Stimulated activated memory B cell treated with anti-CD40 and anti-IgM and Interleukin-4, amounts not matched to agents 10 μg/mL and 1 μg/mL and 100 μg/mL, for 72 hours (primary cell): ENCODE measurements at places on chromosomes 6 and 20.

DNA sequence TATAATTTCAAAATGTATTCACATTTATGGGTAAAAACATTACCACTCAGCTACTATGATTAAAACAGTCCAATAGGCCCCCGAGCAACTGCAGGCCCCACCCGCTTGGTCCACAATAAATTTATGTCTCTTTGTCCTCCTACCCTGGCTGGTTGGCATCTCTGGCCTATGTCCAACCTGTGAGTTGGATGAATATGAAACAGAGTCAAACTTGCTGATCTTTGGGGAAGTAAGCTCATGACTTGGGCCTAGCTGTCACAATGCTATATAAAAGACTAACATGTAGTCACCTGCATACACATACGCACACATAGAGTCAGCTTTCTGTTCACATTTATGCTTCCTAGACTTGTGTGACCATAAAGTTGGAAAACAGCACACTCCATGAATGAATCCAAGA, 20.5 kb downstream of the MAP7 start:
- ATAC-seq, result no peak

- no peak for ATAC-seq
Measured at GRCh38 chr20:4324611-4325243, 309.4 kb upstream of the RNF24 start.

GRCh38 chr20:50758992-50759391, 27.6 kb downstream of the PARD6B start:
- ATAC-seq, result no peak

DNA sequence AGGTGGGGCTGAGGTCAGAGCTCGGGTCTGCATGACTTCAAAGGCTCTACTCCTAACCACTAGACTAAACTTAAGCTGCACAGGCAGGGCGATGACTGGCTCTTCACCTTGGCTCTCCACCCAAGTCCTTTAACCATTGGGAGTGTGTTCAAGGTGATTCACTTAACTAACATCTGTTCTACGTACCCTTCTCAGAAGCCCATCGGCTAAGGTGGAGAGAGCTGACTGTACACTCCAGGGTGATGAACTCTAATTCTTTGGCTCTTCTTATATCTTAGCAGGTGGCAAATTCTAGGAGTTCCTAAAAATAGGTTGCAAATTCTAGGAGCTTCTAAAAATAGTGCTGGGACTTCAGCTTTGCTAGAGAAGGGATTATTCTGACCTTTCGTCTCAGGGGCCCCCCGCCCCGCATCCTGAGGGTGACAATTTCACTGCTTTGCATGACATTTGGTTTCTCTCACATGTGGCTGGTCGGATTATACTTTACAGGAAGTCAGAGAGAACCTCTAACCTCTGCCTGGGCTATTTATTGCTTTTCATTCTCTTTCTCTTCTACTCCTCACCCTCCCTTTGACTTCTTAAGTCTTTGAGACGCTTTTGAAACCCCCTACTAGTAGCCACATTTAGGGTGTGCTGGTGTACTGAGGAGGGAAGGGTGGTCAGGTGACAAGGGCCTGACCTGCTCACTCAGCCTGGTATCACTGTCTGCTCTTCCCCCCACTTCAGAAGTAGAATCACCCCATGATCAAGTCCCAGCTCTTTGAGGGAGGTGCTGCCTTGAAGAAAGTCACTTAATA, 55.5 kb downstream of the PRDM1 start:
- peak; percentile 76 for ATAC-seq

GRCh38 chr6:116847227-116847626, 18.3 kb upstream of the GPRC6A start:
- no peak for ATAC-seq

GRCh38 chr6:3455147-3455568, 1.7 kb downstream of the SLC22A23 start:
- ATAC-seq, result no peak

GRCh38 chr6:1585669-1586049, 24.1 kb upstream of the FOXC1 start:
- ATAC-seq, result no peak

GRCh38 chr20:11766961-11767360, 150.7 kb upstream of the BTBD3 start:
- ATAC-seq, result no peak

DNA sequence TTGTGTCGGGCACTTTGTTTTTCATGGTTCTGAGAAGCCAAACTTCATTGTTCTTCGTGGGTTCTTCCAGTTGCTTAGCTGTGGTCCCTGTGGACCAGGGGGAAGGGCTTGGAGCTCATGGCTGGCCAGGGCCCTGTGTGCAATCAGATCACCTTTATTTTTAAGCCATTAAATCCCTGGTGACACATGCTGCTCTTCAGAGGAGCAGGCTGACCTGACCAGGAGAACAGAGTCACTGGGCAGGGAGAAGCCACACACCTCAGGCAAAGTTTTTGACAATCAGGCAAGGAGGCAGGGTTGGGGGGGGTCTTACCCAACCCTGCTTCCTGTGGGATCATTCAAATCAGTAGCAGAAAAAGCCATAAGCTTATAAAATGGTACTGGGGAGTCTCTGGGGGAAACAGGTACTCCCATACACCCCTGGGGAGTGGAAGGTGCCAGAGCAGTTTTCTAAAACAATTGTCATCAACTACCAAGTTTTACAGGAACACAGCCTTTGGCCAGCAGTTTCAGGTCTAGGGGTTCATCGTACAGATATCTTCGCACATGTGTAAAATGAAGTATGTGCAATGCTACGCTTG, 37.0 kb upstream of the PREX1 start:
- no peak for ATAC-seq

DNA sequence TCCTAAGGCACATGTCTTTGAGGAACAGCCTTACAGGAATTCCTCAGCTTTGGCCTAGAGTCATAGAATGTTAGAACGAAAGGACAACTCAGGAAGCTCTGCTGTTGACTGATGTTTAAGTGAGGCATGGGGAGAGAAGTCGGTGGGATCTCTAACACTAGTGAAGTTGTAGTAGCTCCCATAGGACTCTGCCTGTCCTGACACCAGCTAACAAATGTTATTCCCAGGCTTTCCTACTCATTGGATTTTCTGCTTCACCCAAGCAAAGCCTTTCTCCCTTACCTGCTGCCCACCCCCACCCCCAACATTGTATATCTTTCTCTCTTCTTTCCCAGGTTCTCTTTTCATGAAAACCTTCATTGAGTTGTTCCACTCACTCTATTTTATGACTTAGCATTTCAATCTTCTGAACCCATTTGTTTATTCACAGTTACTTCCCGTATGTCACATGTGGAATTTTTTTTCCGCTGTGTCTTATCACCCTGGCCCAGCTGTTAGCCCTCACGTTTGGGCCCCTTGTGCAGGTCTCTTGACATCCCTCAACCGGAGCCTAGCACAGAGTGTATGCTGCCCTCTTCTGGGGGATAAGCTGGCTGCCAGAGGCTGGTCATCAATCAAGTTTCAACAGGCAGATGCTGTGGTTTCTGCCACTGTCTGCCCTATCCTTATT, 39.2 kb upstream of the RNF8 start:
- ATAC-seq, result no peak

DNA sequence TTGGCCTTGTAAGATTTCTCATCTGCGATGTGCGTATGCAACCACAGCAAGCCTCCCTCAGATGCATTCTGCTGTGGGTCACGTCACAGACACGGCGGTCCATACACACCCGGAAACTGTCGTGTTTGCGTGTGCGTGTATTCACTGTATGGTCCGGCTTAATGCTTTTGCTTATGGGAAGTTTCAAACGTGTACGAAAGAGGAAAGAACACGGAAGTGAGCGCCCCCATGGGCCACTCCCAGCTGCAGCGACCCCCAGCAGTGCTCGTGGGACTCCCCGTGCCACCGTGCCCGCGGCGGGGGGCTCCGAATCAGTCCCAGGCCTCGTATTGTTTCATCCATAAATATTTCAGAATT, 10.2 kb downstream of the DLL1 start:
- ATAC-seq, result peak; percentile 54

DNA sequence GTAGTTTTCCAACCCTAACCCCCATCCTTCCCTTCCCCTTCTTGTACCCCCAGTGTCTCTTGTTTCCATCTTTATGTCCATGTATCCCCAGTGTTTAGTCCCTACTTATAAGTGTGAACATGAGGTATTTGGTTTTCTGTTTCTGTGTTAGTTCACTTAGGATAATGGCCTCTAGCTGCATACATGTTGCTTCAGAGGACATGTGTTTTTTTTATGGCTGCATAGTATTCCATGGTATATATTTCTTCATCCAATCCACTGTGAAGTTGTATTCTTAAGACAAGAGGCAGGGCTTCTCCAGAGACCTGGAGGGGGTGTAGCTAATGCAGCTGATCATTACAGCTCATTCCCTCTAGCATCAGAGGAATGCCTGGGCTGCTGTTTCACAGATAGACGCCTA, 4.2 kb downstream of the DNAH8 start:
- no peak for ATAC-seq

GRCh38 chr6:136703331-136703865, 88.9 kb downstream of the MAP3K5 start:
- no peak for ATAC-seq

- ATAC-seq, result no peak
Measured at GRCh38 chr6:89584539-89584938, 54.0 kb downstream of the LYRM2 start.

- no peak for ATAC-seq
Measured at GRCh38 chr6:88910922-88911778, 52.3 kb downstream of the RNGTT start.

DNA sequence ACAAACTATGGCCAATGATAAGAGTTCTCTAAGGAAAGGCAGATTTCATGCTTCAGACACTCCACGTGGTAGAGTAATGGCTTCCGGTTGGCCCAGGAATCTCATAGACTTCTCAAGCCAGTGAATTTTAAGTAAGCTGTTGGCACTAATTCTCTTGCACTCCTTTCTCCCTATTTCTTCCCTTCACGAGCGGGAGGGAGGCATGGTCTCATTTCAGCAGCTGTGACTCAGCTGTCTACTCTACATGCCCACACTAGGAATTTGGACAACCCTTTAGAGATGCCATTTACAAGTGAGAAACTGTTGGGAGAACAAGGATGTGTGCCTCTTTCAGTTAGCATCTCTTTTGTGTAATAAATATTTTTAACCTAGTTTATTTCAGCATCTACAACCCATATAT, 107.7 kb downstream of the PTPRK start:
- no peak for ATAC-seq

DNA sequence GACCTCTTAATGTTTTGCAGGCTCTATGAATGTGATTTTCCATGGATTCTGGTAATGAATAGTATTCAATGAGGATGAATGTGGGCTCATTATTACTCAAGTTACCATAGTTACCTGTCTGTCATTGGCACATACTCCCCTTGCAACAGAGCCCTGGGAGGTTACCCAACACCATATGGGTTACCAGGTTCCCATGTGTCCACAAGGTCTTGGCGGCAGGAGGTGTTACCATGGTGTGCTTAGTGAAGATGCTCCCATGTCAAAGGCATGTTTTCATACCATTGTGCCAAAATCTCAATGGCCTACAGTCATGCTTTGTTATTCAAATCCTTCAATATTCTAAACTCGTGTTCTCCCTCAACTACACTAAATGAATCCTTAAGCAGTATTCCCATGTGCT, 232.5 kb downstream of the HDGFL1 start:
- no peak for ATAC-seq

- no peak for ATAC-seq
Measured at GRCh38 chr6:169345146-169345545, 91.5 kb upstream of the THBS2 start.

- no peak for ATAC-seq
Measured at GRCh38 chr6:89830170-89830809, 610 bp downstream of the CASP8AP2 start.

GRCh38 chr6:106281088-106281487, 44.5 kb downstream of the ATG5 start:
- no peak for ATAC-seq

DNA sequence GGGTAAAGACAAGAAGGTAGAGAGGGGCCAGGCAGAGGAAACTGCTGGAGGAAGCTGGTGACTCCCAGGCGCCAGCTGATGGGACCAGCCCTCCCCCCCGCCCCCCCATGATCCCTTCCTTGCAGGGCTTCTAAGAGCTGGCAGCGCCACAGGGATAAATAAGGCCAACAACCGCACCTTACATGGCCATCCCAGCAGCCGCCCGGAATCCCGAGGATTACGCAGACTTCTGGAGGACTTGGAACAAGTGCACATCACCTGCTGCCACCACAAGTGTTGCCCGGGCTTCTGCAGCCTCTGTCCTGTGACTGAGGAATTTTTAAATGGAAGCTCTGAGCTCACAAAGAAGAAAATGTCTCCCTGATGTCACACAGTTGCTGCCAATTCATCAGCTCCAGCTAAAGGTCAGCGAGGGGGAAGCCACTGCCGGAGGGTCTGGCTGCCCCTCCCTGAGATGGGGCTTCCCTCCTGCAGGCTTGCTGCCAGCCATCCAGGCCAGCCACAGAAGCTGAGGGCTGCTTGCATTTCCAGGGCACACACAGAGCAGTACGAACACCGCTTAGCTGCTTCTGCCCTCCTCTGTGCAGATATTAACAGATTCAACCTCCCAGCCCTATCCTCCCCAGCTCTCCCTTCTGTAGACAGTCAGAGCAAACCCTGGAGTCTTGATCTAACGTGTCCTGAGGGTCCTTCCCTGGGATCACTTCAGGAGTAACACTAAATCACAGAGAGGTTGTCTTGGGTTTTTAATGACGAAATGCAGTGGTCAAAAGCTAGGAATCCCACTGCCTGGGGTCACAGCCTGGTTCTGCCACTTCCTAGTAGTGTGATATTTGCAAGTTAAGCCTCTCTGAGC, 38.6 kb upstream of the PIM1 start:
- no peak for ATAC-seq

DNA sequence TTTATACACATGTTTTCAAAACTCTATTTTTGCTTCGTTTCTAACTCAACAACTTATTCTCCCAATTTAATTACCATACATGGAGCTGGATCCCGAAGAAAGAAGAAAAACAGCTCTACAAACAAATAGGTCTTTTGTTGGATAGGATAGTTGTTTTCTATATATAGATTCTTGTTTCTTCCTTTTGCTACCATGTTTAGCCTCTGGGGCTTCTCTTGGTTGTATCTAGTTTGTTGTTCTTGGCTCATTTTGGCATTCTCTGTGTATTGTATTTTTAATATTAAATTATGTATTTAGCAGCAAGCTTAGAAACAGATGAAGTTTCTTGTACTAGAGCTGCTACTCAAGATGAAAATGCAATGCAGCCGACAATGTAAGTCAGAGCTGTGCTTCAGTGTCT, 60.9 kb downstream of the PLCB4 start:
- no peak for ATAC-seq

DNA sequence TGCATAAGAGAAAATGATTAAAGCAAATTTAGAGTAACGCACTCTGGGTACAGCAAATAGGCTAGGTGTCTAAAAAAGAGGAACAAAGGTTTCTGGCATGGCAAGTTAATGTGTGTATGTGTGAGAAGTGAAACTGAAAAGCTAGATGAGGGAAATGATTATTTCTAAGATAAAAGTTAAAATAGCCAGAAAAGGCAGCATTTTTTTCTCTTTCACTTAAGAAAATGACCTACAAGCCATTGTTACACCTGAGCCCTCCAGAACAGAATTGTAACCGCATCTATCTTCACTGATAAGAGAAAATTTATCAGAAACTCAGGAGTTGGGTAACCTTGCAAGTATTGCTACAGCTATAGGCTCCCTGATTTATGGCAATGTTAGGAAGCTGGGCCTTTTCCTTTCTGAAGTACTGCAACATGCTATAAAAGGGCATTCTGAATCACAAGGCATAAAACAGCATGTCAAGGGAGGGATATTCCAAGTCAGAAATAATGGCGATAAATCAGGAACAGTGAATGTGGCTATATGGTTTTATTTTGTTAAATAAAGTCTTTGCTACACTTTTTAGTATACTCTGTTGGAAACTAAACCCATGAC, 395.3 kb downstream of the TBC1D32 start:
- ATAC-seq, result peak; percentile 85
